ENCODE measurements at places on chromosomes 3 and 15.

DNA sequence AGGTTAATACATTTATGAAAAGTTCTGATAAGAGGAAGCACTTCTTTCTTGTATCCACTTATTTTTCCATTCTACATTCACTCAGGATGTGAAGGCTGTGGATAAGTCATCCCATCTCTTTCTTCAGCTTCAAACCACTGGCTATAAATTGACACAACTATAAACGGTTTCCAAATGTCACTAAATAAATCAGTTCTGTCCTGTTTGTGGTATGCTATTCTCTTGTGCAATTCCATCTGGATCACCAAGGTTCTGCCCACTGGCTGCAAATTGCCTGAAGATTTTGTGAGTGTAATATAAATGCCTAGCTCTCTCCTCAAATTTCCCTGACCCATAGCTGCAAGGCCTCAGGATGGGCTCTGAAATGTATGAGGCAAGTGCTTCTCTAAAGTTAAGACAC, 7.1 kb upstream of the LMOD3 start:
- DNase-seq: no peak

- DNase-seq: no peak
Measured at GRCh38 chr15:58932710-58933280, 684 bp downstream of the SLTM start.

GRCh38 chr3:196284396-196284795, 3.1 kb downstream of the PCYT1A start:
- no peak for DNase-seq

GRCh38 chr3:40701016-40701588, 176.3 kb downstream of the ZNF621 start:
- no peak for DNase-seq

DNA sequence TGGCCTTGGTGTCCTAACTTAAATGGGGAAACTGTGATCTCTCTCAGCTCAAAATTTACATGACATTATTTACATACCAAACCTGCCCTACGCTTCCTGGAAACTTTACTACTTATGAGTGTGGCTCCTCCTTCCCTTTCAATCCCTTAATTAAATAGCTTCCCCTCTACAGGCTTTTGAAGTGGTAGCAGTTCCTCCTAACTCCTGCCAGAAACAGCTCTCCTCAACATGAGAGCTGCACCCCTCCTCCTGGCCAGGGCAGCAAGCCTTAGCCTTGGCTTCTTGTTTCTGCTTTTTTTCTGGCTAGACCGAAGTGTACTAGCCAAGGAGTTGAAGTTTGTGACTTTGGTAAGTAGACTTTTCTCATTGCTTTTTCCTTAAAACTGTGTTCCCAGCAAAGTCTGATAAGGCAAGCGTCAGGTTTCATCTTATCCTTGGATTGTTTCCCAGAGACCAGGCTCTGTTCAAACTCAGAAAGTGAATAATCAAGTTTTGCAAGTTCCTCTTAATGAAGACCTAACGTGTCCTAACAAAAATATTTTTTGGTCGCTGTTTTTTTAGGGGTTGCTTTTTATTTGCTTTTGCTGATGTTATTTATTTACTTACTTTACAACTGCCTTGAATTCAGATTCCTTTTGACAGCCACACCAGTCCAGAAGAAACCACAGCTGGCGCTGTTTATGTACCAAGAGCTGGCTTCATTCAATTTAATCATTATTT, at the start of gene ACP3:
ACP3 (plus strand) TSS at position 179 of the 720 bp plus-strand sequence; CDS start at position 229, 50 bp downstream.
- DNase-seq: no peak

DNA sequence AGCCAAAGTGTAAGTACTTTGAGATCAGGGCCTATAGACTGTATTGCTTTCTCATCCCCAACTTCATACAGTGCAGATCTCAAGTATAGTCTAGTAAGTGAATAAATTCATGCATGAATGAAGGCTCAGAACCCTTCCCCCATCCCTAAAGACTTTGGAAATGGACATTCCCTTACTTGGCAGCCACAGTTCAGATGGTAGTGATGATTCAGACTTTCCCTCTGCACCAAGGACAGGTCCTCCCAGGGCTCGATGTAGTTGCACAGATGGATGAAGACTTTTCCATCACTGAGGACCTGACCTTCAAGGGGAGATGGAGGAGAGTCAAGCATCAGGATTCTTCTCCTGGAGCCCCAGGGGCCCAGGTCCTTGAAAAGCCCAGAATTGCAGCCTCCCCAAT, 4.6 kb downstream of the TIMP4 start:
- no peak for DNase-seq

- DNase-seq: no peak
Measured at GRCh38 chr15:74451861-74452835, 8.8 kb downstream of the UBL7 start.

DNA sequence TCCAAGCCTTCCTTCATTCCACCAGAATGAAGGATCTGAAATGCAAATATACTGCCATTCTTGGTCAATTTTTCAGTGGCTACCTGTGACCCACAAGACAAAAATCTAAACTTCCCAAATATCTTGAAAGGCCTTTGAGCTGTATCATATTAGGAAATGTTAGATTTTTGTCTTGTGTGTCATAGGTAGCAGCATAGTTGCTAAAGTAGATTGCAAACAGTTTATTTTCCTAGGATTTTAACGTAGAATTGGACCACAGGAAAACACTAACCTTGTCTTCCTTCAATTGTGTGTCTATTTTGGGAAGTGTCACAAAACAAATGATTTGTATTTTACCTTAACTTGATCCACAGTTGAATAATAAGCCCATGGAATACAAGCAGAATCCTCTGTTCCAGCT, 42.4 kb downstream of the CP start:
- DNase-seq: no peak

- DNase-seq: no peak
Measured at GRCh38 chr3:116030131-116030850, 407.0 kb downstream of the GAP43 start.

- DNase-seq: no peak
Measured at GRCh38 chr15:32825219-32825618, 107.4 kb downstream of the GREM1 start.

GRCh38 chr3:94401466-94401865, 338.6 kb downstream of the NSUN3 start:
- DNase-seq: no peak

GRCh38 chr15:33561967-33562366, 251.2 kb downstream of the RYR3 start:
- no peak for DNase-seq

- DNase-seq: peak; percentile 12
Measured at GRCh38 chr3:41199866-41200668, 762 bp downstream of the CTNNB1 start.

DNA sequence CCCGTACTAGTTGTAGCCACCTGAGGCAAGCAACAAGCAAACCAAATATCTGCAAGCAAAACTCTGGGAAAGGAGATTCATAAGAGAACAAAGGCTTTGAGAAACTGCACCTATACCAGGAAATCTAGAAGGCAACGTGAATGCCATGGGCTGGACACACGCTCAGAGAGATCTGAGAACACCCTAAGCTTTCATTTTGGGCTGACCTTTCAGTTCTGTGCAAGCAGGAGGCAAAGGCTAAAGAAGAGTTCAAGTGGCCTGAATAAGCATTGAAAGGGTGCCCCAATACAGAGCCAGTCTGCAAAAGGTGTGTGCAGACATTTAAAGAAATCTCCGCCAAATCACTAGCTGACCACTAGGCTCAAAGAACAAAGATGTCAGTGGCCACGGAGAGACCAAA, 461.6 kb downstream of the PYDC2 start:
- no peak for DNase-seq

GRCh38 chr3:135240426-135240825, 445.4 kb downstream of the EPHB1 start:
- no peak for DNase-seq

GRCh38 chr3:25471081-25471768, 43.2 kb downstream of the RARB start:
- DNase-seq: no peak

DNA sequence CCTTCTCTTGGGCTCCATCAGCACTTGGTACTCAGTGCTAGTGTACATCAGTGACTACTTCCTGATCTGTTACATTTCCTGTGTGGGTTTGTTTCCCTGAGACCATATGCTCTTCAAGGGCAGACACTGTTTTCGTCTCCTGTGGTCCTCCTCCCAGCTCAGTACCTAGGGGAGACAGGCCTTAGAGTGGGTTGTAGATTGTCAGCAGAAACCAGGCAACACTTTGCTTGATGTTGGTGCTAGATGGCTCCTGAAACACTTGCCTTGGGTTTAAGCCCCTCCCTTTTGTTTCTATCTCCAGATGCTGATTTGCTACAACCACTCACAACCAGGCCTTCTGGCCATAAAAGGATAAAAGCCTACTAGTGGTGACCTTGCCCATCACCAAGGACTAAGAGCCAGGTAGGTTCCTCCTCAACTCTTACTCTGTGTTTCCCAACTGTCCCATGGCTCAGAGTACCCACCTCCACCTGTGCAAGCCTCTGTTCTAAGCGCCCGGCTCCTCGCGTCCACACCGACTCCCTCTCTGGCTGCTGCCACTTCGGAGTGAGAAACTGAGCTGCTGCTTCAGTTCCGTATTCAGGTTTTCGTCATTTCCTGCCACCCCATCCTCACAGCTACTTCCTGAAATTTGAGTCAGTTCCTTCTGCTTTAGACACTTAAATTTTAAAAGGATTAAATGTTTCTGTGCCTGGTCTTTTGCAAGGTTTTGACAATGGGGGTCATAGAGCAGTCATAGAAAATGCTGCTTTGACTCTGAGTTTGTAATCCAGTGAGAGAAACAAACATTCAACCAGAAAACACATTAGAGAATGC, at the start of gene HCLS1:
HCLS1 (minus strand) TSS at position 548 of the 816 bp plus-strand sequence. CDS start 2,556 bp downstream, outside the sequence.
- DNase-seq: peak; percentile 59

GRCh38 chr3:125119752-125120378, 64.1 kb upstream of the HEG1 start:
- DNase-seq: peak; percentile 10

- DNase-seq: no peak
Measured at GRCh38 chr3:118988198-118989130, 46.2 kb downstream of the IGSF11 start.

- no peak for DNase-seq
Measured at GRCh38 chr15:99257107-99257750, 5.9 kb downstream of the LRRC28 start.

DNA sequence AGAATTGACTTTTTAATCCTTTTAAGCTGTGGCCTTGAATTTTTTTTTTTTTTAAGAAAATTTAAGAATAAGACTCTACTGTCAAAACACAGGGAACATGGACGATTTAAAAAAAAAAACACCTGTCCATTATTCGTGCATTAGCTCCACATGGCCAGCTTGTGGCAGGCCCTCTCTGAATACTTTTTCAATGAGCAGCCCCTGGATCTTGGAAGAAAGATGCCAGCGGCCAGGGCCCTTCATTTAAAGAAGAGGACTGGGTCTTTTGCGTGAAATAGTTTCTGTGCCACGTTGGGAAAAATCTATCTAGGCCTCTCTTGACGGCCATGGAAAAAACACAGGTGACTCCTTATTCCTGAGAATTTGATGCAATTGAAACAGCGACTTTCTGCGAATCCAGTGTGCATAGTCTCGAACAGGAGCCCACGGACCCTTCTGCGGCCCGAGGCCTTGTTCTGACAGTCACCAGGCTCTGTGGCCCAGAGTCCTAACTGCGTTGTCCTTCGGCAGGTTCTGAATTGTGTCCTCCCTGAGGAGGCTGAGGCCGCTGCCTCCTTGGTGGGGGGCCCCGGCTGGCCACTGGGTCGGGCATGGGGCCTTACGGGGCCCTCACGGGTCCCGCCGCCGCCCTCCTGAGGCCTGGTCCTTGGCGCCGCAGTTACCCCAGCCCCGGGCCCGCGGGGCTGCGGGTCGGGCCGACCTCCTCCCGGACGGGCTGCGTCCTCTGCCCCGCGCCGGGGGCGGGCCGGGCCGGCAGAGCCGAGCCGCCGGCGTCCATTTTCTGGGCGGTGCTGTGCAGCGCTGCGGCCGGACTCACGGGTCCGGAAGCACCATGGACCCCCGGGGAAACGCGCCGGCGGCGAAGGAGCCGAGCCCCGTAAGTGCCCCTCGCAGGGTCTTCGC, 33.5 kb downstream of the ZBTB38 start:
- peak; percentile 44 for DNase-seq

DNA sequence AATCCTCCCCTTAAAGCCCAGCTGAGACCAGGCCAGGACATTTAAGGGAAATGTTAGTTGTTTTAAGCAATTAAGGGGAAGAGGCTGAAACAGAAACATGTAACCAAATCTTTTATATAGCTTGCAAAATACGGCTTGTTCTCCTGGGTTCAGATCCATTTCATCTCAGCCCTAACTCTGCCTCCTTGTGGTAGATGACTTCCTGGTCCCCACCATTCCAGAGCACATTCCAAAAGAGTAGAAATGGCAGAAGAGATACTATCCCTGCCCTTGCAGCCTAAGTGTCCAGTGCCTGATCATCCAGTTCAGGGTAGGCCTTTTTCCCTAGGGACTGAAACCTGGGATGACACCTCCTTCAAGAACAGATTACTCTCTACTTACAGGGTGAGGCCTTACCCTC, 266.2 kb upstream of the VEPH1 start:
- no peak for DNase-seq
